ENCODE measurements at places on chromosomes 7 and 10.

DNA sequence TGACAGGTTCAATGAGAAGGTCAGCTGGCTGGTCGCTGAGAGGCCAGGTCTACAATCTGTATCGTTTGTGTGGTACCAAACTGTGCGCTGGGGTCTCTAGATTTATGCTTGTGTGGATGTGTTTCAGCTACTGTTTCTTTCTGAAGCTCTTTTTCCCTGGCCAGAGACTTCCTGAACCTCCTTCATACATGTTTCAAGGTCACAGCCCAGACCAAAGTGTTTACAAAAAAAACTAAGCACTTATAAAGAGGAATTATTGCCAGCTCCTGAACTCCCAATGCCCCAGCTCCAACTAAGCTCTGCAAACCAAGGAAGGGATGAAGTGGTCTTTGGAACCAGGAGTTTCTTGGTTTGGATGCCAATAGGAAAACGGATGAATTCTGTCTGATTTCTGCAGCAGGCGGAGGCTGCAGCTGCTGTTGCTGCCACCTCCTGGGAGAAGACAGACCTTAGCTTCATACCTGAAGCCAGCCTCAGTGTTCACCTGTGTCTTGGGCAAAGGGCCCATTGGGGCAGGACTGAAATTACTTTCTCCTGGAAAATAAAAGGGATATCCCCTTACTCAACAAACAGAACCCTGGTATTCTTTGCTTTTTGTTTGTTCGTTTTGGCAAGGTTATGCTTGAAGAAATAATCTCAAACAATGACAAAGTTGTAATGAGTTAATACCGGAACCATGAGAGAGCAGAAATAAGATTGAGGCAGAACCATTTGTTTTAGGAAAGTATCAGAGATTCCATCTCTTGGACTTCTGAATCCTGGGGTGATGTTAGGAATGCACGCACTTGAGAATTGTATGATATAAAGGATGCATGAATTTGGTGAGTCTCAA lies 24.6 kb upstream of the MKLN1 start:
- no peak for DNase-seq

DNA sequence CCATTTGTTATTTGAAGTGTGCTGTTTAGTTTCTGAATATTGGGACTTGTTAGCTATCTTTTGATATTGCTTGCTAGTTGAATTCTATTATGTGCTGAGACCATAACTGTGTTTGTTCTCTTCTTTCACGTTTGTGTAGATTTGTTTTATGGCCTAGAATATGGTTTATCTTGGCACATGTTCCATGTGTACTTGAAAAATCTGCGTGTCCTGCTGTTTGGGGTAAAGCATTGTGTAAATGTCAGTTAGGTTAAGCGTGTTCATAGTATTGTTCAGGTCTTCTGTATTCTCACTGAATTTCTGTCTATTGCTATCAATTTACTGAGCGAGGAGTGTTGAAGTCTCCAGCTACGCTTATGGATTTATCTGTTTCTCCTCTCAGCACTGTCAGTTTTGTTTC lies 19.4 kb downstream of the MMP21 start:
- DNase-seq, result no peak

DNA sequence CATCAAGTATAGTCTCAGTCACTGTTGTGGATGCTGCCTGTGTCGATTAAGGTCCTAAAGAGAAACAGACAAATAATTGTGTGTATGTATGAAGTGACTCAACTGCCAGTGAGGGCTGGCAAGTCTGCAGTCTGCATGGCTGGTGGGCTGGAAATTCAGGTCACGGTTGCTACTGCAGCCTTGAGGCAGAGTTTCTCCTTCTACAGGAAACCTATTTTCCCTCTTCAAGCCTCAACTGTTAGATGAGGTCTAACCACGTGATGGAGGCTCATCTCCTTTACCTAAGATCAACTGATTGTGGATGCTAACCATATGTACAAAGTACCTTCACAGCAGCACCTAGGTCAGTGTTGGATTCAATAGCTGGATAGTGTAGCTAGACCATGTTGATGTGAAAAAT lies 29.9 kb downstream of the MBL2 start:
- DNase-seq, result no peak

- DNase-seq, result no peak
These were observed 1.3 kb downstream of the HHEX start for GRCh38 chr10:92690915-92691590.

DNA sequence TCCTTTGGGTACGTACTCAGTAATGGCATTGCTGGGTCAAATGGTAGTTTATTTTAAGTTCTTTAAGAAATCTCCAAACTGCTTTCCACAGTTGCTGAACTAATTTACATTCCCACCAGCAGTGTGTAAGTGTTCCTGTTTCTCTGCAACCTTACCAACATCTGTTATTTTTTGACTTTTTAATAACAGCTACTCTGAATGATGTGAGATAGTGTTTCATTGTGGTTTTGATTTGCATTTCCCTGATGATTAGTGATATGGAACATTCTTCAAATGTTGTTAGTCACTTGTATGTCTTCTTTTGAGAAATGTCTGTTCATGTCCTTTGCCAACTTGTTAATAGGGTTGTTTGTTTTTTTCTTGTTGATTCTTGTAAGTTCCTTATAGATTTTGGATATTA lies 558.9 kb downstream of the SH2D4B start:
- no peak for DNase-seq
